EH (cell line): ENCODE measurements at places on chromosomes 6 and 20.

- peak; percentile 78 for DNase-seq
Observed at GRCh38 chr6:150891888-150892485, 26.5 kb downstream of the MTHFD1L start.

DNA sequence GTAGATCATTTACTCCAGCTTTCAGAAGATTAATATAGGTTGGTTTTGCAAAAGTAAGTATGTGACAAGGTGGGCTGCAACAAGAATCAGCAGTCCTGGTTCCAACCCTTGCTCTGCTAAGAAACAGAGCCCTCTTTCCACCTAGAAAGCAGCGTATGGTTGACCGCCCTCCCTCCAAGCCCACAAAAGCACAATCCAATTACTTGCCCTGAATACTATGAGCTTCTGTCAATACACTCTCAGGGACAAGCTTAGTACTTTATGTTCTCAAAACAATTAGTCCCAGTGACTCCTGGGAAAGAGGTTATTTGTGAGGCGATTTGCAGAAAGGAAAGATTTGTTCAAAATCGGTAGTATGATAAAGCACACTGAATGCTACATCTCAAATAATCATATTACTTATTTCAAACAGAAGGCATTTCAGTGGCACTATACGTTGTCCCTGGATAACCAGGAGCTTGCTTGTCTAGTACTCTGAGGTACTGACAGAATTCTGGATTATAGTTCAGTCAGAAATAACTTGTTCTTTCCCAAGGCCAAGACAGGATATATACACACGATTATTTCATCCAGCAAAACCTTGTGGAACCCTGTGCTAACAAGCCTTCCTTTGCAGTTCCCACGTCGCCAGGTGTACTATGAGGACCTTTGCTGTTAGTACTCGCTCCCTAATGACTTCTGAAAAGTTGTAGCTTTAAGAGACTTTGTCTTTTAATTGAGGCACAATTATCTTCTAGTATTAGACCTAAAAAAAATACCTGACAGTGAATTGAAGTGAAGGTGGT is 96.9 kb upstream of the ADTRP start:
- DNase-seq = no peak

- no peak for DNase-seq
Observed at GRCh38 chr6:146027586-146028251, 1.1 kb upstream of the GRM1 start.

GRCh38 chr20:3693376-3693775 is 11.6 kb upstream of the ADAM33 start:
- DNase-seq = no peak

GRCh38 chr6:105519954-105520353 is 117.1 kb upstream of the PREP start:
- peak; percentile 39 for DNase-seq

DNA sequence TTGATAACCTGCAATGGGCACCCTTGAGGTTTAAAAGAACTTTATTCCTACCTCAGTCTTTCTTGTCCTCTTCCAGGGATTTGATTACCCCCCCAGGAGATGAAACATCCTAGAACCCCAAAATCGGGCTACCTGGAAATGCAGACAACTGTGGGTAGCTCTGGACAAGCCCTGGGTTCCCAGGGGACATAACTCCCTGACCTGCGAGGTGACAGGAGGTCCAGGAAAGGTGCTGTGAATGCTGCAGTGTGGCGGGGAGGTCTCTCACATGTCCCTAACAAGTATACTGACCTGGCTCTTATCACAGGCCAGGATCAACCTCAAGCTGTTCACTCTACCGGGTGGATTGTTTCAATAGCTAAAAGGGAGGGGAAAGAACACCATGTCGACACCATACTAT is 11.6 kb downstream of the JAG1 start:
- DNase-seq = peak; percentile 1

DNA sequence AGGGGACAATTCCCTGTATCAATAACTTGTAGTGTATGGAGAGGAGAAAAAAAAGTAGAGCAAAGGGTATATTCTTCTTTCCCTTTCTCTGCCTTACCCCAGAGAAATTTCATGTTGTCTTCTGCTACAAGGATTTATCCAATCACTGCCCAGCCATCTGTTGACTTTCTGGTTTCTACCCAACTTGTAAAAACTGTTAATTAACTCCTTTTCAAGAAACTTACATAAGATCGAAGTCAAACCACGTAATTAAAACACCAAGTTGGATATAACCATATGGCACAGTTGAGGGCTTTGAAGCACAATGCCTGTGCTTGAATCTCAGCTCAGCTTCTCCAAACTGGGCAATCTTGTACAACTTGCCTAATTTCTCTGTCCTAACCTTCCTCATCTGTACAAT is 99.5 kb downstream of the MAN1A1 start:
- no peak for DNase-seq

- DNase-seq = no peak
Observed at GRCh38 chr6:64238071-64238470, 602.5 kb downstream of the PHF3 start.

- no peak for DNase-seq
Observed at GRCh38 chr6:7693827-7694226, 32.1 kb upstream of the BMP6 start.

DNA sequence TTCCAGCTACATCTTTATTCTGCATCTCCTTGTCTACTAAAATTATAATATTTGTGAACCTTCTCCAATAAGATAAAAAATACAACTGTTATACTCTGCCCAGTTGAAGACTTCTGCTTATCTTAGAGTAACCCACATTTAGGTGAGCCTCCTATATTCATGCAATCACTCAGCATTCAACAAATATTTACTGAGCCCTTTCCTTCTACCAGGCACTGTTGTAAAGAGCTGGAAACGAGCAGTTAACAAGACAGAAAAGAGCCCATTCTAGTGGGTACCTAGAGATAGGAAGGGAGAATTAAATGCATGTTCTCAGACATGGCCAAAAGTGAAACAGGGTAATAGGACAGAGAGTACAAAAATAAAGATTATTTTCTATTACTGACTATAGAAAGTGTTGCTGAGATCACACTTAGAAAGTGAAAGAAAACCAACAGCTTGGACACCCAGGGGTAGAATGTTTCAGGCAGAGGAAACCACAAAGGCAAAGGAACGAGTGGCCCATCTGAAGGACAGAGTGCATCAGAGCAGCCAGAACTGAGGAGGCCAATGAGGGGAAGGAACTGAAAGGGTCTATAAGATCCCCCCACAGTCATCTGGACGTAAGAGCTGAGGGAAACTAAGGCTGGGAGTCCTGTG is 50.8 kb upstream of the SMLR1 start:
- no peak for DNase-seq

DNA sequence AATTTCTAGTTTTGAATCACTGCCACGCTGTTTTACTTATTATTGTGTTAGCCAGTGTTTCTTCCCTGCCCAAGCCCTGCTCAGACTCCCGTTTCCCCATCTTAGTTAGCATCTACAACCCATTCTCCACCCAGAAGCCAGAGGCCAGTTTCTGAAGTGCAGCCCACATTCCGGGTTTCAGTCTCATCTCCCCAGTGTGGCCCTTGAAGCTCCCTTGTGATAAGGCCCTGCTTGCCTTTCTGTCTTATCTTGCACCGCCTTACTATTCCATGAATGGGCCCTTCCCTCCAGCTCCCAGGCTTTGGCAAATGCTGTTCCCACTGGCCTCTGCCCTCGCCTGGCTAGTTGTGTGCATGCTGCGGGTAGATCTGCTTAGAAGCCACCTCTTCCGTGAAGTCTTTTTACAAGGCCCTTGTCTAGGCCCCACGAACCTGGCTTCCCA is 41.1 kb downstream of the TOX2 start:
- DNase-seq = no peak

- no peak for DNase-seq
Observed at GRCh38 chr6:149919834-149920225, 3.1 kb downstream of the RAET1G start.

GRCh38 chr6:157614026-157614568 is 208.9 kb upstream of the SNX9 start:
- DNase-seq = peak; percentile 50

DNA sequence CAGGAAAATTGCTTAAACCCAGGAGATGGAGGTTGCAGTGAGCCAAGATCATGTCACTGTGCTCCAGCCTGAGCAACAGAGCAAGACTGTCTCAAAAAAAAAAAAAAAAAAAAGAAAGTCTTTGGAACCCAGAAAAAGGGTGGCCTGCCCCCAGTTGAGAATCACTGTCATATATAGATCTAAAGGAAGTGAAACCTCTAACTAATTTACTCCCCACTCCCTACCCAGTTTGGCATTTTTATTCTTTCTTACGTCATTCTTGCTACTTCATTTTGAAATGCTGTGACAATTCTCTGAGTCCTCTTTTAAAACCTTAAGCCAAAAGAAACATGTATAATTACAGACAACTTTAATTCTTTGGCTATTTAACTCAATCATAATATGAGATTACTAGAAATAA is 254.8 kb downstream of the CDC5L start:
- no peak for DNase-seq

GRCh38 chr6:2725999-2726567 is 24.6 kb downstream of the MYLK4 start:
- peak; percentile 65 for DNase-seq

DNA sequence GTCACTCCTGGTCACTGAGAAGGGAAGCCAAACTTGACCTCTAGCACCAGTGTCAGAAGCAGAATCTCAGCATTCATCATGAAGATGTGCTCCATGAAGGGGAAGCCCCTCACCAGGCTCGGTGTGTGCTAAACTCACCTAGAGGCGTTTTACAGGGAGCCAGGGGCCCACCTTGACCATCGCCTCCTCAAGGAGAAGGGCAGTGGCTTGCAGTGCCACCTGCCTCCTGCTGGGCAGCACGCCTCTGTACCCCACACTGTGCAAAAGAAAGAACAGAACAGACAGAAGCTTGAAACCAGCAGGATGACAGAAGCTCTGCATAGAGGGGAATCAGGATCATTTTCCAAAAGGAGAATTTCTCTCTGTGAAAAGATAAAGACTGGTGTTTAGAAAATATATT is 39.7 kb downstream of the NOX3 start:
- no peak for DNase-seq

DNA sequence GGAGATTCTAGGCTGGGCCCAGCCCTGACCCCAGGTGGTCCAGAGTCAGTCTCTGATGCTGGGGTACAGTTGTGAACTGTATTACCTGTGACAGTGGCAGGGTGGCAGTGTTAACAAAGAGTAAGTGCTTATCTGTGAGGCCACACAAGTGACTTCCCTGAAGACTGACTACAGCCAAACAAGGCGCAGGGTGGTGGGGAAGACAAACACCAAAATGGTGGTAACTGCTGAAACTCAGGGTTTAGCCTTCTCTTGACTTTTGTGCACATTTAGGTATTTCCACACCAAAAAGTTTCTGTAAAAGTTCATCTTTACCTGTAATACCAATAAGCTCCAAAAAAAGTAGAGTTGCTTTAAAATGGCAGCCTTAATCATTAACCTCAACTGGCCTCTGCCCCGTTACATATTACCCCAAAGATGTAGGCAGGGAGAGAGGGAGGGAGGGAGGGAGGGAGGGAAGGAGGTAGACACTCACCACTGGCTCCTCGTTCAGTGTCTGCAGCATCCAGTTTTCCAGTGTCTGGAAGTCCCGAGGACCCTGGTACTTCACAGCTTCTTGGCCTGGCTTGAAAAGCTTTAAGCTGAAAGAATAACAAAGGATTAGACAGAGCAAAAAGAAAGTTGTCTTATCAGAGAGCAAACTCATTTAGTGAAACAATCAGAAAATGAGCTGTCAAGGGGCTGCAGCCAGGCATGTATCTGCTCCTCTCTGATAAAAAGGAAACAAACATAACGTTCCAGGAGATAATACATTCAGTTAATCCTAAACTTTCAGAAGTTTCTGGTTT is 11.3 kb downstream of the TXNDC5 start:
- no peak for DNase-seq

DNA sequence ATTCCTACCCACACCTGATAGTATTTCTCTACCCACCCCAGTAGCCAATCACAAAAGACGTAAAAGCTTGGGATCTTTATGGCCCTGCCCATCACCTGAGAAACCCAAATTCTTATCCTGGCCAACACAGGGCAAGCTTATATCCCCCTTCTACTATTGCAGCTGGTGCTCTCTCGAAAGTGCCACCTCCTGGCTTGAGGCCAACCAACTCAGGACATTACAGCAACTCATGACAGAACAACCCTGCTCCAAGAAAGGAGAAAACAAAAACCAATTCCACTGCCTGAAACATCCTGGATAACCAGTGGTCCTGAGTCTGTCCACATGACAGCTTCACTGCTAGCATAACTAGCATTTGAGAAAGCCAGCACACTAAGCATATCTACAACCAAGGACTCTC is 97.9 kb downstream of the CFAP61 start:
- no peak for DNase-seq

DNA sequence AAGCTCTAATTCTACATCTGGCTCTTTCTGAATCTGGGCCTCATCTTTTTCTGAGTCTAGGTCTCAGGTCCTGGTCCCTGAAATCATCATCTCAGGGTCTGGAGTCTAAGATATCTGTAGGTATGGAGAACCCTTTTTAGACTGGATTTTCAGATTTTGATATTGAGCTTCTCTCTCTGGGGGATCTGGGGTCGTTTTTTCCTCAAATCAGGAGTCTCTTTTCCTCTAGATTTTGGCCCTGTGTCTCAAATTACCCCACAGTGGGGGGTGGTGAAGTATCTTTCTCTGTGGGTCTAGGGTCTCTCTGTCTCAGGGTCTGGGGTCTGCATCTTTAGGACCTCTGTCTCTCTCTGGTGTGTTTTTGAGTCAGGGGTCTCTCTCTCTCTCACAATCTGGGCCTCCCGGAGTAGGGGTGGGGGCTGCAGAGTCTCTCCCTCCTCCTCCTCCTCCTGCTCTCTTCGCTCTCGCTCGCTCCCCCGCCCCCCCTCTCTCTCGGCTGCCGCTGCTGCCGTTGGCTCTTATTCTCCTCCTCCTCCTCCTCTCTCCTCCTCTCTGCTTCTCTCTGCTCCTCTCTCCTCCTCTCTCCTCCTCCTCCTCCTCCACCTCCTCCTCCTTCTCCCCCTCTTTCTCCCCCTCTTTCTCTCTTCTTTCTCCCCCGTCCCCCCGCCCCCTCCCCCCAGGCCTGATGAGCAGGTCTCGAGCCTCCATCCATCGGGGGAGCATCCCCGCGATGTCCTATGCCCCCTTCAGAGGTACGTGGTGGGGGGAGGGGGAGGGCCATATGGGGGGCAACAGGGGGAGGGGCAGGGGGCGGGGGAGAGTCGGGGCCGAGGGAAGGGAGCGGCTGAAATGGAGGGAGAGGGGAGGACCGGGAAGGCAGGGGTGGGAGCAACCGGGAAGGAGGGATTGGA is at the start of gene SYNGAP1:
Gene SYNGAP1, plus strand, starts transcription at position 486 of the 911 bp plus-strand sequence. Its CDS starts 200 bp downstream, at position 686.
- peak; percentile 82 for DNase-seq

- no peak for DNase-seq
Observed at GRCh38 chr6:67642582-67642981, 992.5 kb upstream of the ADGRB3 start.

DNA sequence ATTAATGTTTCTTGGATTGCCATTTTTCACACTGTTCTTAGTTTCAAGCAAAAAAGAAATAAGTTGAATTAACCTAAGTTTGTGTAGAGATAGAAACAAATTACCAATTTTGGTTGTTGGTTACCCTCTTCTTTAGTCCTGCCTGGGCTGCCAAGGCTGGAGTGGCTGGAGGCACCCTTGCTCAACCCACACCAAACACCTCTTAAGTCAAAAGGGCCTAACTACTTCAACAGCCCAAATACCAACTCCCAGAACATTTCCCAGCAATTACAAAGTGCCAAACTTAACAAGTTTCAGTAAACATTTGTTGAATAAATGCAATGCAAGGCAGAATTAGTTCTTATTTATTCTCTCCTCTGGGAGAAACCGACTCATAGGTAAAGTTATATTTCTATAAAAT is 38.1 kb upstream of the TMEM181 start:
- no peak for DNase-seq
